Activated CD4-positive, CD25-positive, alpha-beta regulatory T cell (primary cell): ENCODE measurements at places on chromosomes 6 and 20.

DNA sequence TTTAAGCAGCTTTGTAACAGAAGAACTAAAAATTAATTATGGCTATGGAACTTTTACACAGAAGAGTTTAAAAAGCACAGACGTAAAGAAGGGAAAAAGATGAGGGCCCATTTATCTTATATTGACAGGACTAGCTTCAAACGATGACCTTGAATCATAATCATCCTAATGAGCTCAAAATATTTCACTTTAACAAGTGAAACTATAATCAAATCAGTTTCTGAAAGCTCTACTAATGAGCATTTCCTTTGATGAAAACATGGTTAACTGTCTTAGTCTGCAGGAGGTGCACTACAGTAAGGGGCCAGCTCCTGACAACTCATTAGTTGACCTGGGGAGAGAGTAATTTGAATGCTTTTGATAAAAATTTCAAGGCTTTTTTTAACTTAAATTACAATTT lies 228.0 kb upstream of the DEFB112 start:
- DNase-seq, result no peak

GRCh38 chr6:5116243-5116991 lies 31.3 kb downstream of the PPP1R3G start:
- no peak for DNase-seq

GRCh38 chr6:82066991-82067411 lies 180.5 kb downstream of the IBTK start:
- no peak for DNase-seq

DNA sequence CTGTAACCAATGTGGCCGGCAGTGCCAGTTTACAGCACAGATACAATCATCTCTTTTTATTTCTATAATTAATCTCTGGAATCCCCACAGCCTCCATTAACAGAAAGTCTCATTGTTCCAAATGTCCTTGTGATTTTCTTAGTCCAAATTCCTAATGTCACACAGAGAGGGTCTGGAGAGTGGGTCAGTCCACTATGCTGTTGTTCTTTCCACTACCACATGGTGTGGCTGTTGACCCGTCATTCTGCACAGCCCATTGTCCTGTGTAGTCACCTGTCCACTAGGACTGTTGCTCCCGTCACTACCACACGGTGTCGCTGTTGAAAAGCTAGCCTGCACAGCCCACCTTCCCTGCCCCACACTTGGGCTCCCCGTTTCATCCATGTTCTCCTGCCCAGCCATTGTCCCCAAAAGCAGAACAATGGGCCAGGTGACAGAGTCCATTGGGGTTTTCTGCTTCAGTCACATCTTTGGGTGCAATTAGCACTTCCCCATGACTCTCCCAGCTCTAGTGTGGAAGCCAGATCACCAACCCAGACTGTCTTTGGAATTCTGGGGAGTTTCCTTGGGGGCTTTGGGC lies 8.6 kb upstream of the LBP start:
- DNase-seq, result no peak

DNA sequence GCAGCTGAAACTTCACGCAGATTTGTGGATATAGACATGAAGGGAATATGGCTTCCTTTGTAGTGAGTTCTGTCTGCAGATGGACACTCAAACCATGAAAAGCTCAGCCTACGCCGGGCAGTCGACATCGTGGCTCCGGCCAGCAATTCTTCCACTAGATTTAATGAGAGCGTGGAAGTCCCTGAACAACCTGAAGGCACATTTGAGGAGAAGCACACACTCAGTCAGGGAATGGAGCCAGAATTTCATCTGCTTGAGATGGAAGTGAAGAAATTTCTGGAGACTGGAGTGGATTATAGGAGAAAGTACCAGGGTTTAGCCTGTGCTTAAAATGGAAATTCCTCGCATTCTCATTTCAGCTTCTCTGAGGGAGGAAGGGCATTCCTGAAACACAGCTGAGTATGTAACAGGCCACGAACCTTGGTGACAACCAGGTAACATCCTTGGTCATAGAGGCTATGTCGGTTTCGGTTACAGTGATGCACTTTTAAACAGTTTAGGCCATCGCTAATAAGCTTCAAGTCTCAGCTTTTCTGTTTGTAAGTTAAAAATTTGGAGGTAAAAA lies 80.5 kb upstream of the AGPAT4 start:
- no peak for DNase-seq

GRCh38 chr6:36075656-36076055 lies 48.0 kb downstream of the MAPK14 start:
- no peak for DNase-seq

GRCh38 chr20:13278812-13279570 lies 57.9 kb downstream of the ISM1 start:
- no peak for DNase-seq

DNA sequence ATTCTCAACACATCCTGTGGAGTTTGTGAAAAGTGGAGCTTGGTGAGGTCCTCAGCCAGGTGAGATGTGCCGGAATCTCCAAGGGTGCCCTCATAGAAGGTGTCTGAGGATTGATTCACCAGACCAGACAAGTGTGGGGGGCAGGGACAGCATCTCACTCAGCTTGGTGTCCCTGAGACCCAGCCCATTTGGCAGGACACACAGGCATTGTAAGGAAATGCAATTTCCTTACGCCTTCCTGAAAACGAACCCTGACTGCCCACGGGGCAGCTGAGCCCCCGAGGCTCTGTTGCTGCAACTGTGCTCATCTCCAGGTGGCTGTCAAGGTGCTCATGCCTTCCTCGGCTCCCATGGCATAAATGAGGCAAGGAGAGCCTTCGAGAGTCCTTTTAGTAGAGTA lies 33.4 kb downstream of the FOXC1 start:
- DNase-seq, result no peak

- no peak for DNase-seq
These were observed 543.6 kb downstream of the GRIK2 start for GRCh38 chr6:101937108-101937507.

- DNase-seq, result no peak
These were observed 15.2 kb upstream of the C6orf62 start for GRCh38 chr6:24734166-24734565.

DNA sequence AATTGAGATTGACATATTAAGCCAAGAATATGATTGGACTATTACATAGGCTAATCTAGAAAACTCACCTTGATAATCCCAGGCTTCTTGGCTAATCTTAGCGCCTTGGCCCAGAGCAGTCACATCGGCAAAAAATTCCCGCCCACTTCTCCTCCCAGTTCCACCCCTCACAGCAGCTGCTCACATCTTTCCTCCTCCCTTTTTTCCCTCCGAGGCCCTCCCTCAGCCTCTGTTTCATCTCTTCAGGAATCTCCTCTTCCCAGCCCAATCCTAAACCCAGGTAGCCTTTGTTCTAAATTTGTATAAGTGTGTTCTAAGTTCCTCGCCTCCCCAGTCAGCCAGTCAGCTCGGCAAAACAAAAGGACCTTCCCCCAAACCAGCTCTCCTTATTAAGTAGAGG lies 184.3 kb downstream of the PRKN start:
- no peak for DNase-seq

DNA sequence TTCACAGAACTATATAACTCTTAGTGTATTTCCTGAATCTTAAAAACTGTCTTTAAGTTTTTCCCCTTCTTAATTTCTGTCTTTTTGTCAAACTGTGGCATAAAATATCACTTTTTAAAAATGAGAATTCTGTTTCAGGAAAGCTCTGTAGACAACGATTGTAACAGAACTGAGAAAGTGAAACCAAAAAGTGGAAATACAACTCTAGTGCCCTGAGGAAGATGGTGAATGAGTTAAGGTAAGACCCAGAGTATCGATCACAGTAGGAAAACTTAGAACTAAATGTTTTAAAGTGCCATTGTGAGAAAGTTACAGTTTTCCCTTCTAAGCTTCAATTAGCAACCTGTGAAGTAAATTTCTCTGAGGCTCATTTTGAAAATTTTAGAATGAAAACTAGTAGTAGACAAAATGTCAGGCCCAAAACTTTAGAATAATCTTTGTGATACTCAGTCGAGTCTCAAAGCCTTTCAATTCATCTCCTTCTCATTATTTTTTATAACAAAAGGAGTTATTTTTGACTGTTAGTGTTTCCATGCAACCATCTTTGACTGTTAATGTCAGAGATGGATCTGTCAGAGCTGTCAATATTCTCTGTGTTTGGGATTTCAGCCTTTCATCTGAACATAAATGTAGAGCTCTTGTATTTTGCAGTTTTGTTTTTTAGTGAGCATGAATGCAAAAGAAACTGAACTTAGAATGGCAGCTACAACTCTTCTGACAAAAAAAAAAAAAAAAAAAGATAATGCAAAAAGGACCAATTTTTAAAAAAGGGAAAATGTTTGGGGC lies 19.0 kb upstream of the TRDN start:
- no peak for DNase-seq

DNA sequence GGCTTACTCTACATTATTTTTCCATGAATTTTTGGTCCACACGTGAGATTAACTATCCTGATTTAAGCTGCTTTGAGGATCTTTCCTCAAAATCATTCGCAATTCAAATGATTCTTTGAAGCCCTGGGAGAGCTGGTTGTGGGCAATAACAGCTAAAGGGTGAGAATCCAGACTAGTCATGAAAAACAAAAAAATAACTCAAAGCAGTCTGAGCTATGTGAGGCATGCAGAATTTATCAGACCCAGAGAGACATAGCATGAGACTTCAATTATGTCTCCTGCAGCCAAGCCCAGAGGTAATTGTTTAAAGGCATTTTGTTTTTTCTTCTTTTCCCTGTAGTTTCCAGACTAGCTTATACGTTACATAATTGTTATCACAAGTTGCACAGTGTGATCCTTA lies 517.3 kb upstream of the PTCHD4 start:
- DNase-seq, result no peak

DNA sequence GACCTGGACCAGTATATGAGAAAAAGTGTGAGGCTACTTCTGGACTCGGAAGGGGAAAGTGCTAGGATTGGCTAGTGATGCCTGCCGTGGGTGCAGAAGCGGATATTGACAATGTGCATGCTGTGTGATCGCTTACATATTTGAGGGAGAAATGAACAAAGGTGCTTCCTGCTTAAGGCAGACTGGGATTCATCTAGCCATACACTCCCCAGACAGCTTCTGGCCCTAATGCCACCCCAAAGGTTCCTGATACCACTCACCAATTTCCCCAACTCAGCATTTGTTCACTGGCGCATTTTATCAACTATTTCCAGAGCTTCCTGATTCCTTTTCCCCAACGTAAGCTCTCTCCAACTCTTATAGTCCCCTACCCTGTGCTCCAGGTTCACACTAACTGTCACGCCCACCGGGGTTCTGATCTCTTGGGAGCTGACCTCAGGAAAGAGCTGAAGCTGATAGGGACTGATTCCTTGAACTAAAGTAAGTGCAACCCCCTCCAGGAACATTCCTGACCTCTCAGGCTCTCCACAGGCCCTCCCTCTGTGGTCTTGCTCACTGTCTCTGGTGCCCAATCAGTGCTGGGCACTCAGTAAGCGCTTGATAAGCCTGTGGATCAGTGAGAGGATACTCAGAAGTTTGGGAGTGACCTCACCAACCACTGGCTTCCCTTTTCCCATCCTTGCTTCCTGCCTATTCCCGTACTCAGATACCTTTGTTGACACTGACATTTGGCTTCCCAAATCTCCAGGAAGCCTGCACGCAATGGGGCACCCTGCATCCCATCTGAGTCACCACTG lies 73.3 kb downstream of the MRPL14 start:
- DNase-seq, result no peak

DNA sequence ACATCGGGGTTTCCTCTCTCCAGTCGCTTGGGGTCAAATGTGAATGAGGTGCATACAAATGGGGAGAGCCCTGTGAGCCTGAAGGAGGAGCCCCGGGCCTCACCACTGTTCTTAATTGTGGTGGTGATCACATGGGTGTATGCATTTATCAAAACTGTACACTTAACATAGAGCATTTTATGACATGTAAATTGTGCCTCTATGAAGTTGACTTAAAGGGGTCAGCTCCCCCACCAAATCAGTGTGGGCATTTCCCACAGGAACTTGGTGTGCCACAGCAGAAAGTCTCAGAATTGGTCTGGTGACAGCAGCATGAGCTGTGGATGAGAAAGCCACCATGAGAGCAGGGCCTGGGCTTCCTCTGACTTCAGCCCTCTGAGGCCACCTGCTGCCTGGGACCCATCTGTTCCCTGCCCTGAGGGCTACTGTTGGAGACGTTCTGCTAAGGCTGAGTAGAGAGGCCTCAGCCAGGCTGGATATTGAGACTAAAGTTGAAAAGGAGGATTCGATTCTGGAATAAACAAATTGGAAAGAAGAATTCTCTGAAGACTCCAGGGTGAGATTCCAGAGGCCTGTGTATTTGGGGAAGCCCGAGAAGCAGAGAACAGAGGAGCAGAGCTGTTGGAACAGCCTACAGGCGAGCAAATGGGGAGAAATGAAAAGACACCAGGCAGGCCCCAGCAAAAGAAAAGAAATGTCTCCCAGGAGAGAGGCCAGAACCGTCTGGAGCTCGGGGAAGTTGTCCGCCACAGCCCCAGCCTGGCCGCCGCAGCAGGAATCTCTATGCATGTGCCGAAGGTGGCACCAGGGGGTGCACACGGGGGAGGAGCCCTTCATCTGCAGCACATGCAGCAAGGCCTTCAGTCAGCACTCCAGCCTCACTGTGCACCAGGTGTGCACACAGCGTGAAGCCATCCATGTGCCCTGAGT lies 37.6 kb upstream of the XRN2 start:
- no peak for DNase-seq

DNA sequence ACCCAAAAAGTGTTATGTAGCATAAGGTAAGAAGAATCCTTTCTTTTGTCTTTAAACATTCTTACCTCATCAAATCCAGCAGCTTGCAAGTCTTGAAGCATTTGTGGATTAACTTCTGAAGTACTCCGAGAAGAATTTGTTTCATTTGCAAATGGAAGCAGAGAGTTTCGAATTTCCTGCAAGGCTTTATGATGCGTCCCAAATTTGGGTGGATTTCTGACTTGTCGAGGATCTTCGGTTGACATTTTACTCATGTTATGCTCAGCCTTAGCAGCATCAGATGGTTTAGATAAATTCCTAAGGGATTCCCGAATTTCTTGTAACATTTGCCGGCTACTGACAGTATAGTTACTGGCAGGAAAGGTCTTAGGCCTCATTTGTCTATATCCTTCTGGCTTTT lies 16.2 kb downstream of the LATS1 start:
- DNase-seq, result no peak

DNA sequence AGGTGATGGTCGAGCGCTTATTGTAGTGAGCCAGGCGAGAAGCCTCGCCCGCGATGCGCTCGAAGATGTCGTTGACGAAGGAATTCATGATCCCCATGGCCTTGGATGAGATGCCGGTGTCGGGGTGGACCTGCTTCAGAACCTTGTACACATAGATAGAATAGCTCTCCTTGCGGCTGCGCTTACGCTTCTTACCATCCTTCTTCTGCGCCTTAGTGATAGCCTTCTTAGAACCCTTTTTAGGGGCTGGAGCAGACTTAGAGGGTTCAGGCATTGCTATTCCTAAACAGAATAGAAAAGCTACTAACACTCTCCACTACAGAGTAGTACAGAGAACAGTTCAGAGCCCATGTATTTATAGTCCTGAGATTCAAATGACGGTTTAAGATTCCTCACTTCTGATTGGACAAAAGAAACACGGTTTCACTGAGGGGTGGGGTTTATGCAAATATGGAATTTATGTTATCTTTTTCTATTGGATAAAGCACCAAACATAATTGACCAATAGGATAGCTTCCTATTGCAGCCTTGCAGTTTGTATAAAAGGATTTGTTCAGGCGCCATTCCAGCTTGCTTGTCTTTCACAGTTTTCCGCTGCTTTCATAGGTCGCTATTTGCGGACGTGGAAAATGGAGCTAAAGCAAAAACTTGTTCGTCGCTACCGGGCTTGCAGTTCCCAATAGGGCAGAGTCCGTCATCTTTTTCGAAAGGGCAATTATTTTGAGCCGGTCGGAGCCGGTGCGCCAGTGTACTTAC lies 43.7 kb upstream of the HFE start:
- DNase-seq, result peak; percentile 17

- peak; percentile 6 for DNase-seq
These were observed 112.0 kb upstream of the COL21A1 start for GRCh38 chr6:56359201-56359899.

- no peak for DNase-seq
These were observed 235.7 kb downstream of the CD83 start for GRCh38 chr6:14353281-14353680.
